Pulmonary artery endothelial cell (primary cell): ENCODE measurements at places on chromosomes 7 and 10. TPM values are rescaled to one million over a fixed set of nuclear protein-coding genes. Genes with fewer than 3 reads are reported as not detected.

GRCh38 chr10:115856580-115856979 lies 416.4 kb downstream of the GFRA1 start:
- DNase-seq: no peak

TFR2 gene
- 0.33 and 0.85 TPM in 2 replicates for total RNA-seq

- no peak for DNase-seq
Measured at GRCh38 chr10:62938672-62939071, 122.5 kb upstream of the EGR2 start.

PIP gene
- total RNA-seq: not detected in 2 replicates

DNA sequence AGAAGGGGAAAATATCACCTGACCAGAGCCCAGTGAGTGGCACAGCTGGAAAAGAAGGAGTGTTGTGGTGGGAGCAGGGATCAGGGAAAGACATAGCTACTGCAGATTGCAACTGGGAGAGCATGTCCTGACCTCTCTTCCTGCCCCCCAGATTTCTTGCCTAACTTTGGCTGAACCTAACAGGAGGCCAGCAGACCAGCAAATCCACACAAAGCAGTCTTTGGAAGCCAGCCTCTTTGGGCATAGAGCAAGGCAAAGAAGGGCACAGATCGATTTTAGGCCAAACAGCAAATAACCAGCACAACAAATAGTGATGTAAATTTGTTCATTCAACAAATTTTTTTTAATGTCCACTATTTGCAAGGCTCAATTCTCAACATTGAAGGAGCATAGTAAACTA lies 433.2 kb upstream of the GHITM start:
- DNase-seq: no peak

DNA sequence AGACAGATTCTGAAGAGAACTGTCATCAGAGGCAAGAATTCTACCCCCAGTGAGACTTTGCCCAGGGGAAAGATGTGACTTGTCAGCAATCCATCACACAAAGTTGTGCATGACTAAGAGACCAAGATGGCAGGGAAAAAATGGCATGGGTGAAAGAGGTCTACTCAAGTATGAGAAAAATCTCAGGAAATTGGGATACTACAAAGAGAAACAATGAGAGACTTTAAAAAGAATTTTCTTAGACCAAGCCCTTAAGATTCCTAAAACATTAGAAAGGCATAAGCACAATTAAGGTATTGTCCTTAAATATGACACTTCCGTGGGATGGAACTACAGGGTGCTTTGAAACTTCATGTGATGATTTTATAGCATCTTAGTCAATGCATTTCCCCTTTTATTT lies 45.6 kb upstream of the PDE1C start:
- no peak for DNase-seq

GRCh38 chr10:111739125-111739873 lies 444.3 kb downstream of the GPAM start:
- no peak for DNase-seq

- no peak for DNase-seq
Measured at GRCh38 chr7:74231232-74231590, 21.4 kb downstream of the LAT2 start.

DNA sequence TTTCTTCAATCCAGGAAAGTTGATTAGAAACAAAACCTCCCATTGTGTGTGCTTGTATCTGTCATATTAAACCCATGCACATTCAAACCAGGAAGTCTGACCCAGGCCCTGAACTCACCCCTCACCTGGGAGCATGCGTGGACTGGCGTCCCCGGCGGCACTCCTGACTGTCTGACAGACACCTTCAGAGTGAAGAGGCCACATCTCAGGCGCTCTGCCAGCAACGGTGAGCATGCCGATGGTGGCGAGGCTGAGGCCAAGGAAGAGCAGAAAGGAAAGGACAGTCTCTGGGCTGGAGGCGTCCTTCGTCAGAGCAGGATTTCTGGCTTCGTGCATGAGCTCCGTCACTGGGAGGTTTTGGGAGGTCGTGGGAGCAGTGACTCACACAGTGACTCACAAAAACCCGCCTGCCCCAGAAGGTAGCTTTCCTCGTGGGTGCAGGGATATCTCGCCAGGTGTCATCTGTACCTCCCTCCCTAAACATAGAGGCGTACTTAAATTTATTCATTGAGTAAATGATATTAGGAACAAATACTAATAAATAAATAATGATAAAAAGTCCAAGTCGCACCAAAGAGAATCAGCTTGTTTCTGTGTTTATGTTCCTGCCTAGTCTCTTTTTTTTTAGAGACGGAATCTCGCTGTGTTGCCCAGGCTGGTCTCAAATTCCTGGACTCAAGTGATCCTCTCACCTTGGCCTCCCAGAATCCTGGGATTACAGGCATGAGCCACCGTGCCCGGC lies 13.5 kb downstream of the IQCE start:
- no peak for DNase-seq
